GM23248 (cell line): ENCODE measurements at places on chromosomes 7 and 10.

- no peak for DNase-seq
Measured at GRCh38 chr7:151893405-151893923, 16.5 kb upstream of the PRKAG2 start.

- DNase-seq, result peak; percentile 70
Measured at GRCh38 chr7:139118234-139118804, 8.8 kb upstream of the ZC3HAV1 start.

DNA sequence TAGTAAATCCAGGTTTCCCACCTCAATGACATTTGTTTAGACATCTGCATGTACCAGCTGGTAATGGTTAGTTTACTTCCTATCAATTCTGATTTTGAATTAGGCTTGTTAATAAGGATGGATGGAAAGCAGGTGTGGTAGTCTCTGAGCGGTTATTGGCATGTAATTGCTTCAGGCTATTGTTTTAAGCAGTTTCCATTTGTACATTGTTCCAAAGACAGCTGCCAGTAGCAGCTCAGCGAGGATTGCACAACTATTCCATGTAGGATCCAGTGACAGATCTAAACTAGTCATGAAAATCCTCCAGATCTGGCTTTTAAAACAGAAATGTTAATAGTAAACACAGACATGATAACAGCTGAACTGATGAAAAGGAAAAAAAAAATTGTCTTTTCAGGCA lies 436.0 kb upstream of the ADARB2 start:
- DNase-seq, result no peak

DNA sequence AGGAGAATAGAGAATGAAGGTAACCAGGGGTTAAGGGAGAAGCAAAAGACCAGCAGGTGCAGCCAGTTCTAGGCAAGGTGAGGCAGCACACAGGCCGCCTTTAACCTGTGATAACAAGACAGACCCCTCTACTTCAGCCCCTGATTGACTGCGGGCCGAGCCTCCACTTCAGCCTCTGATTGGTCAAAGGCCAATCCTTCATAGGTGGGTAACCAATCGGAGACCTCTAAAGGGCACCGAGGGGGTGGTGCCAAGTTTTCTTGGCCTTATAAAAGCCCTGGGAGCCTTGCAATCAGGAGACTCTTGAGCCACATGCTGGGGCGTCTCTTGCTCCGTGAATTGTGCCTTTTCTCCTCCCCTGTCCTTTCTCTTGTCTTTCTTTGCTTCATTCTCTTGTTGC lies 98.8 kb downstream of the ELFN1 start:
- DNase-seq, result peak; percentile 24

DNA sequence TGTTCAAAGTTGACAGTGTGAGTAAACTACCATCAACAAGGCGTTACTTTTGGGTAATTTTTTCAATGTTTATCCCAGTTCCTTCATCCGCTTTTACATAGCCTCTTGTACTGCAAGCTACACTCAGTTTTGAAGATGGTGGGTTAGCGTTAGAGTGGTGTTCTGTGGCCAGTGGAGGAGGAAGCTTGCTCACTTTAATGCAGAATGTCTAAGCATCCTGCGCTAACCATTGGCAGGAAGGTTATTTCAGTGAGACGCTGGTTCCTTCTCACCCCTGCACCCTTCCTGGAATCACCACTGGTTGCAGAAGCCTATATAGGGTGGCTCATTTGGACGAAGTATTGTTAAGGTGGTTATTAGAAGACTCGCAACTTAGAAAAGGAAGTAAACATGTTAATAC lies 159.1 kb downstream of the CELF2 start:
- no peak for DNase-seq
